ENCODE measurements at places on chromosomes 4 and X.

DNA sequence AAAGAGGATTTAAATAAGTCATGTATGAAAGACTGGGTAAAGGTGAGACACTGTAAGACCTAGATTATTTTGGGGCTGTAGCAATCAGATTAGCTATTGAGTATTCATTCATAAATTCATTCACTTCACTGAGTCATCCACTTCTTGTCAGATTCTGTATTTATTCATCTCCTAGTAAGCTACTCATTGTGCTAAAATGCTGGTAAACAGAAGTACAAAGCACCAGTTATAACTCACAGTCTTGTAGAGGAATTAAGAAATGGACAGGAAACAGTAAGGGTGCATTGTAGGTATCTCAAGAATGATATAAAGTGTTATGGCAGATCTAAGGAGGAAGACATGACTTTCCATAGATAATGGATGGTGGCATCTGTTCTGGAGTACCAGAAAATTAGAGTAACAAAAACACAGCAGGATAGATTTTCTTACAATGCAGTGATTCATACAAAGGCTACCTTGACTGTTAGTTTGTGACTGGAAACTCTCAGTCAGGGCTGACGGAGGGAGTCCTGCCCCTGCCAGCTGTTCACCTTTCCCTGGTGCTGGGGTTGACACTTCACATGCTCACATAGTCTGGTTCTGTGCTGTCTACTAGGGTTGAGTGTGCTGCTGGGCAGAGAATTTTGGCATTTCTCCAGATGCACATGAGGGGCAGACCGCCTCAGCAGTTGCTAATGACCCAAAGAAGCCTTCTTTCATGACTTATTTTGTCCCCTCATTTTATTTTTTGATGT lies 26.5 kb upstream of the HAND2 start:
- no peak for DNase-seq

- no peak for DNase-seq
Observed at GRCh38 chrX:104347860-104348259, 93.1 kb upstream of the ESX1 start.

- no peak for DNase-seq
Observed at GRCh38 chr4:17941731-17942130, 79.8 kb downstream of the LCORL start.

- no peak for DNase-seq
Observed at GRCh38 chrX:63581906-63582305, 203.1 kb downstream of the ARHGEF9 start.

- no peak for DNase-seq
Observed at GRCh38 chrX:585115-585808, 45.3 kb upstream of the SHOX start.

DNA sequence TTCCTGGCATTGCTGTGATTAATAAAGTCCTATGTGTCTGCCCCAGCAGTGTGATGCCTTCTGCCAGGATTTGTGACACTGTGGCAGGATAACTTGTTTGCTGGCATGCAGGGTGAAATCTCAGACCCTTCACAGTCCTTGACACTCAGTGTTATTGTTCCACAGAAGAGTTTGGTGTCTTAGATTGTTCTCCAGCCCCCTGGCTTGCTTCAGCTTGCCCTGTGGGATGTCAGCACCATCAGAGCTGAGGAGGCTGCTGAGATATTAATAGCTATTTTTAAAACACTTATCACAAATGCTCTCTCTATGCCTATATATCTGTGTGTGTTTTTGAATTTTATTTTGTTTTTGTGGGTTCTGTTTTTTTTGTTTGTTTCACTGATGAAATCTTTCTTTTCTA lies 136.9 kb downstream of the TSPAN5 start:
- no peak for DNase-seq

- no peak for DNase-seq
Observed at GRCh38 chr4:18914182-18914581, 892.6 kb upstream of the LCORL start.

DNA sequence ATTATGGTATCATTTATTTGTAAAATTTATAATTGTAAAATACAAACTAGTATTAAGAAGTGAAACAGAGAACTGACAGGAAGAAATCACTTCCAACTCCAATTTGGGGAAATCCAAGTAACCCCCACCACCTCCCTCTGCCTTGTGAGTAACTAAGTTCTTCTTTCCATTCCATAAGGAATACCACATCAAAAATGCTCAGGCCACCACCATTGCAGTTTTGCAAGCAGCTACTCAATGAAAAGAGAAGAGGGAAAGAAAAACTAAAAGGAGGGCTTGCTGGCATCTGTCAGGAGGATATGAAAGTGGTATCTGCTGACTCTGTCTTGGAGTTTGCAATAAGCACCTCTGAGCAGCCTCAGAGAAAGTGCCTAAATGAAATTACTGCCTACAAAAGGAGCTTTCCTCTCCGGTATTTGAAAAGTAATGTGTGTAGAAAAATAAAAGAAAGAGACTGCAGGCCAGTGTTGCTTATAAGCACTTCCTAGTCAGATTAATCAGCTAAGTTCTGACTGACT lies 228.7 kb downstream of the OPHN1 start:
- DNase-seq: no peak

GRCh38 chr4:140866492-140867005 lies 110.4 kb upstream of the TBC1D9 start:
- no peak for DNase-seq

DNA sequence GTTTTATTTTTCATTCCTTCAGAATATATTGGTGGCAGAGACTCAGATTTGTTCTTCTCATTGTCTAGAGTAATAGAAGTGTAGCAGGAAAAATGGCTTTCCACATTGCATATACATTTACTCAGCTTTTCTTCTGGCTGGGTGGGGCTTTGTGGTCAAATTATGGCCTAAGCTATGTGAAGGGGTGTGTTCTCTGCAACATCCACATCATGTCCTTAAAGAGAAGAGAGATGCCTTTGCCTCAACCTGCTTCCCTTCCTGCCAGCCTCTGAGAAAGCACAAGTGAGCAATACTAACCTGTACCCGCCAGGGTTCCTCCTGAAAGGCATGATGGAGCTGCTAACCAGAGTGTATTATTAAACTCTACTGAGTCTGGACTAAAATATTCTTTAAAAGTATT lies 695.6 kb upstream of the FAM241A start:
- no peak for DNase-seq

DNA sequence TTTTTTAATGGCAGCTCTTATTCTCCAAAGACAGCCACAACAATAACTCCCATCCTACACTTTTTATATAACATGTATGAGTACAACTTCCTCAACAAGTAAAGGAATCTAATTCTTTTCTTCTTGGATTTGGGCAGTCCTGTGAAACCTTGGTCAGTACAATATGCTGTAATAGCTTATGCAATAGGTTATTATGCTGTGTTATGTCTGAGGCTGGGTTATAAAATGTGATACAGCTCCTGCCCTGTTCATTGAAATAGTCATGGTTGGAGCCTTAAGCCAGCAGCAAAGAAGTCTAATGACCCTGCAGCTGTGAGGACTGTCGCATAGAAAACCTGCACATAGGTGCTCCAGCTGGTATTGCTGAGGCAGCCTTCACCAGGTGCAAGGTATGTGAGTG lies 215.8 kb upstream of the RASGEF1B start:
- no peak for DNase-seq

DNA sequence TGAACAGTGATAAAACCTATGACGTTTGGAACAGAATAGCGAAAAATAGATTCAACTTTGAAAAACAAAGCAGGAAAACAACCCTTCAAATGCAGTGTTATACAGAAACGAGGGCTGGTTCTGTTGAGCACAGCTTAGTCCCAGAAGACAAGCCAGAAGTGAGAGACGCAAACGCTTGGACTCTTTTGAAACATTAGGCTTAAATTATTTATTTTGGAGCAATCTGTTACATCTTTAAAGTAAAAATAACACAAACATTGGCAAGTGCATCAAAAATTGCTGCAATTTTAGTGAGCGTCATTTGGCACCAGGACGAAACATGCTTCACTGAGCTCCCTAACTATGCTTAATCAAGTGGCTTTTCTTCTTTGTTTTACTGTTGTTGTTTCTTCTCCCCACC lies 63.5 kb downstream of the ENPP6 start:
- no peak for DNase-seq

DNA sequence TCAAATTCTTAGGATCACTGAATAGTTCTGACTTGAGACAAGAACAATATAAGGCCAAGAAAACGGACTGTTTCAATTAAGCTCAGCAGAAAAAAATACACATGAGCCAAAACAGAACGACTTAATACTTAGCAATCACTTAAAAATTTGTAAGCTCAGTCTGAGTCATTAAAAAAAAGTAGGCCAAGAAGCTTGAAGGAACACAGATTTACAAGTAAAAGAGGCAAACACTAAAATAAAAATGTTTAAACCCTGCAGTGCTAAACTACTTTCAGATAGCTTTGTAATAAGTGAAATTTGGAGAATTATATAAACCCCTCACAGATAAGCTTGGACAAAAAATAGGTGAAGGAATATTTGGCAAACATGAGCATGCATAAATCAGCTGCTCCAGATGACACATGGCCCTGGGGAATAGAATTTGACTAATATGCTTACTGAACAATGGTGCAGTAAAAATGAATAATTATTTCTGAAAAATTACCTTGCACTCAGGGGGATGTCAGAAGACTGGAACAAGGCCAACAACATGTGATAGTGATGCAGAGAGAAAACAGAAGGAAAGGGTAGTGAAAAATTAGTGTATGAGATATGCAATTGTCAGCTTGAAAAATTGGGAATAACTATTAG lies 49.6 kb downstream of the LNX1 start:
- DNase-seq: no peak

- DNase-seq: no peak
Observed at GRCh38 chrX:30217465-30217864, 2.1 kb downstream of the MAGEB2 start.

DNA sequence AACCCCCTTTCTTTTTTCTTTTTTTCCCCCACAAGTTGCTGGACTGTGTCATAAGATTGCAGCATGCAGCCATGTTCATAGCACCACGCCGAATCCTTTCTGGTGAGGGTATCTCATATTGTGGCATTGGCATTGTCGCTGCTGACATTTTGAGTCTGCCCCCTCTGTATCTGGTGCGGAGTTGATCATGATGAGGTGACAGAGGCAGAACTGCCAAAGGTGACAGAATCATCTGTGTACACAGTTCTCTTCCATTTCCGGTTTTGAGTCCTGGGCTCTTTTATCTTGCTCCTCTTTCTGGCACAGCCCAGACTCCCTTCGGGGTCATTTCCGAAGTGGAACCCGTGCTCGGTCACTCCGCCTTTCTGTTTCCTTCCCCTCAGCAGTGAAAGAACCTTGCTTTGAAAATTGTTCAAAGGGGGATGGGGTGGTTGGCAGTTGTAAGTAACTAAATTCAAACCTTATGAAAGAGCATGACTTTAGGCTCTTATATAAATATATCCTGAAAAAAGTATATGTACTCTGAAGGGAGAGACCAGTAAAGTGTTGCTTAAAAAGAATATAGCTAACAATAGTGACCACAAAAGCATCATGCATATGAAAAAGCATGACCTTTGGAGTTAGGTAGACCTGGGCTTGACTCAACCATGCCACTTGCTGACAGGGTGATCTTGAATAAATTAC lies 55.0 kb upstream of the BMP2K start:
- DNase-seq: peak; percentile 0

DNA sequence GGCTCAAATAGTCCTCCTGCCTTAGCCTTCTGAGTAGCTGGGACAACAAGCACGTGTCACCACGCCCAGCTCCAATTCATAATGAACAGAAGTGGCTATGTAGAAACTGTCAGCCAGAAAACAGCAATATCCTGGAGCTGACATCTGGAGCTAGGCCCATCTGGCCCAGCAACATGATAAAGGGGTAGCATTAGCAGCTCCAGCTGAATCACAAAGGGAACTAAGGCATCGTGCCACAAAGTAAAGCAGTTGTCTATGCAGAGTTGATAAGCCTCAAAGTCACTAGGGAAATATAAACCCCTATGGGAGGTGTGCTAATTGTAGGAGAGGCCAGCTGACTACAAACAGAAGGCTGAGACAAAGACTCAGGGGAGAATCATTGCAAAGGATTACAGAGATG lies 270.5 kb upstream of the GPC4 start:
- no peak for DNase-seq

- no peak for DNase-seq
Observed at GRCh38 chr4:5399790-5400421, 308.5 kb downstream of the EVC2 start.

DNA sequence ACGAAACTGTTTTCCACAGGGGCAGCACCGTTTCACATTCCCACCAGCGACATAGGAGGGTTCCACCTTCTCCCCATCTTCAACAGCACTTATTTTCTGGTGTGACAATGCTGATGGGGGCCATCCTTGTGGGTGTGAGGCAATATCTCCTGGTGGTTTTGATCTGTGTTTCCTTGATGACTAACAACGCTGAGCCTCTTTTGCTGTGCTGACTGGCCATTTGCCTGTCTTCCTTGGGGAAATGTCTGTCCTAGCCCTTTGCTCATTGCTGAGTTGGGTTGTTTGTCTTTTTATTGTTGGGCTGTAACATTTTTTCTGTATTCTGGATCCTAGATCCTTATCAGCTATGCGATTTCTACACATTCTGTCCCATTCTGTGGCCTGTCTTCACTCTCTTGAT lies 33.7 kb downstream of the ATP2B3 start:
- DNase-seq: no peak

- no peak for DNase-seq
Observed at GRCh38 chr4:118810991-118811764, 24.7 kb downstream of the SEC24D start.

- DNase-seq: no peak
Observed at GRCh38 chr4:67776746-67777145, 22.6 kb upstream of the GNRHR start.
